ENCODE measurements at places on chromosomes 5 and 9.

- no peak for DNase-seq
These were observed 25.6 kb upstream of the SPATA31D4 start for GRCh38 chr9:81902626-81903025.

GRCh38 chr5:102218159-102218558, 77.9 kb downstream of the SLCO4C1 start:
- no peak for DNase-seq

- DNase-seq, result no peak
These were observed 269.5 kb downstream of the SEC61B start for GRCh38 chr9:99491408-99492158.

DNA sequence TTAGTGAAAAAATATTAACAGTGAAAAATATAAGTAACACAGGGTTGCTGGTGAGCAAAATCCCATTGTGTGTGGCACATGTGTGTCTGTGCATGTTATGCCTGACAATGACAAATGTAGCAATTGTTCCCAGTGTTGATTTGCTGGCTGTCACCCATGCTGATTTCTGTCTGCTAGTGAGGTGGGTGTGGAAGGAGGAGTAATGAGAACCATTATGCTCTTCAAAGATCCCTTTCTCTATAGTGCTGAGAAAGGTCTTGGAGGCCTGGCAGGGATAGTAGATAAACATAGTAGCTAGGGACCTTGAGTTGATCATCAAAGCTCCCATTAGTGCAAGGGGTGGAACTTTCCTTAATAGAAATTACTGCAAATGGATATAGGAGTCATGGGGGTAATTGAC, 152.5 kb upstream of the CLINT1 start:
- DNase-seq, result no peak

DNA sequence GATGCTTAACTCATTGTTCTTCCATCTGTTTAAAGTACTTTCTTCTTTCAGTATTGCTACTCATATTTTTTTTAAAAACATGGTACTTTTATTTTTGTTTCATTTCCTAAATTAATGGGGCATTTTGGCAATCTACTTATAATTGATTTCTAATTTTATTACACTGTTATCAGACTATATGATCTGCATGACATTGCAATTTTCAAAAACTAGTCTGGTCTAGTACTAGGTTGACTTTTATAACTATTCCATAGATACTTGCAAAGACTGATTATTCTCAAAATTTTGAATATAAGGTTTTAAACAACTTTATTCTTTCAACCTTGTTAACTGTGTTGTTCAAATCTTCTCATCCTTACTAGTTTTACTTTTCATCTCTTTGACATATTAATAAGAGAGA, 63.9 kb upstream of the MVB12B start:
- no peak for DNase-seq

DNA sequence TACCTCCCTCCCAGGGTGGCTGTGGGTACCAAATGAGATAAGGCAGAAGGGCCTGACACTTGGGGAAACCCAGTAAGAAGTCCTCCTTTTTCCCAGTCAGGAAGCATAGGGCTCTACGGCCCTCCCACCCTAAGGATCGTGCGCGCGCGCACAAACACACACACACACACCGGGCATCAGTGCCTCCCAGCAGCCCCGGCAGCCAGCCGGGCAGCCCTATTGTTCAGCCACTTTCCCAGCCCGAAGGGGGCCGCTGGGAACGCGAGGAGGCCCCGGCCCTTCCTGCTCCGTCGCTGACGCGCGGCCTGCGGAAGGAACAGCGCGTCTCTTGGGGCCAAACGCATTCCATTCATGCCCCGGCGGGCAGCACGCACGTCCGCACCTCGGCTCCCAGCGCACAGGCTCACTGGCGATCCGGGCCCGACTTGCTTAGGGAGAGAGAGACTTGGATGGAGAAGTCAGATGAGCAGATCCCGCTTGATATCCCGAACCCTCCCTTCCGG, 22.6 kb downstream of the DUSP1 start:
- no peak for DNase-seq

Measured in stimulated activated CD8-positive, alpha-beta memory T cell treated with anti-CD3 and anti-CD28 coated beads, Interleukin-4, amount 100 ng/mL, for 1 hour (primary cell).